ENCODE measurements at places on chromosomes 13 and 19.

- DNase-seq, result no peak
Observed at GRCh38 chr19:7699417-7700401, 2.2 kb downstream of the FCER2 start.

- no peak for DNase-seq
Observed at GRCh38 chr13:31029102-31029501, 96.6 kb downstream of the TEX26 start.

GRCh38 chr13:110408286-110408685 is 101.2 kb downstream of the COL4A2 start:
- no peak for DNase-seq

DNA sequence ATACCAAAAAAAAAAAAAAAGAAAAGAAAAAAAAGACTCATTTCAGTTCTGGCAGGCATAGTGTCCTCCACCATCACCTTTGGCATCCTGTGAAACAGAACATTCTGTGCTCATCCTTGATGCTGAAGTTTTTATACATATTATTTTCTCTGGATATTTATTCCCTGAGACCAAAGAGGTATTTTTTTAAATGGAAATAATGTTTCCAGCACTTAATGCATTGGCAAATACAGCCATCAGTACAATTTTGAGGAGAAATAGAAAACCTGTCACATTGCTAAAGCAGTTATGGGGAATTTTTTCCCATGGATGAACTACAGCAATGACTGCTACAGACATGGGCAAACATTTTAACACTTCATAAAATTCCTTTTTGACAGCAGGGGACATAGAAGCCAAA is 312.4 kb downstream of the DNAJC15 start:
- DNase-seq, result no peak

- no peak for DNase-seq
Observed at GRCh38 chr19:45347570-45348366, 7.2 kb downstream of the KLC3 start.

DNA sequence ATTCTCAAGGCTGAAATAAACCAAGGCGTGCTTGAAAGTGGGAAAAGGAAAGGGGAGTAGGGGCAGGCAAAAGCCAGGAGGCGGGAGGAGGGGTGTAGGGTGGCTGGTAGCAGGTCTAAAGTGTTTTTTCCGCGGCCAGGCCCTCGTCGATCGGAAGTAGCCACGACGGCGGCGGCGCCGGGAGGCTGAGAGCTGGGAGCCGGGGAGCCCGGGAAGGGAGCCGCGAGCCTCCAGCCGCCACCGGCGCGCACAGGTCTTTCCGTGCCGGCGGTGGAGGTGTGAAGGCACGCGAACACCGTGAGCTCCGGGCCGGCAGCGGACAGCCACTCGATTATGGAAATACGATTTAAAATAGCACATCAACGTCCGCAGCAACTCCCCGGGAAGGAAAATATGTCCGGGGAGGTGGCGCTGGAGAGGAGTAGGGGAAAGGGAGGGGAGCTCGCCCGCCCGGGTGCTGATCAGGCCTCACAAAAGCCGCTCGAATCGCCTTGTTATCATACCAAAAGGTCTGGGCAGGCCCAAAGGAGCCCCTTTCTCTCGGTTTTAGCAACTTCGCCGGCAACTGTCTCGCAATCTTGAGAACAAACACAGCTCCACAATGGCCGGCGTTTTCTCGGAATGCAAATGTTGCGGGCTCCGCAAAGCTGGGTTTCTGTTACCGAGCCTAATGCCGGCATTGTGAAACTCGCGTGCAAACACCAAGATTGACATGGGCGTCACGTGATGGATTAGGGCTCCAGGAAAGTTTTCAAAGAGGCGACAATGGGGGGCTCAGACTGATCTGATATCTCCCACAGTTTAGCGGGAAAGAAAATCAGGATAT is 2.9 kb upstream of the PCDH8 start:
- DNase-seq, result peak; percentile 13

- DNase-seq, result no peak
Observed at GRCh38 chr19:5143471-5144411, 174.8 kb downstream of the KDM4B start.

DNA sequence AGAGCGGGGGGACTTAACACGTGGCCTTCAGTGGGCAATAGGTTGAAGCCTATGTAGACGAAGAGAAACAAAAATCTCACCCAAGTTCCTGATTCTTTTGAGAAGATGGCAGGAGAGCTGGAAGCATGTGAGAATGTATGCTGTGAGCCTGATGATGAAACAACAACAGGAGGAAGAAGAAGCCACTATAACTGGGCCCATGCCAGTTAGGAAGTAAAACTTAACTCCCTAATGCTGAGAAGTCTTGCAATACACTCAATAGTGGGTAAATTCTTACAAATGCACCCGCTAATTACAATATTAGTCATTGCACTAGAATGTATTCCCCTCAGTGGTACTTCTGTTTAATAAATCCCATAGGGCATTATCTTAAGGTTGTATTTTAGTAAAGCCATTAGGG is 9.1 kb downstream of the PCDH17 start:
- no peak for DNase-seq

GRCh38 chr13:113595131-113595530 is 10.6 kb downstream of the TFDP1 start:
- no peak for DNase-seq

GRCh38 chr13:107941345-107942029 is 273.8 kb downstream of the LIG4 start:
- no peak for DNase-seq

GRCh38 chr19:50261446-50261970 is 58.1 kb downstream of the MYH14 start:
- DNase-seq, result no peak

GRCh38 chr19:38228005-38228377 is 4.0 kb upstream of the DPF1 start:
- DNase-seq, result no peak

DNA sequence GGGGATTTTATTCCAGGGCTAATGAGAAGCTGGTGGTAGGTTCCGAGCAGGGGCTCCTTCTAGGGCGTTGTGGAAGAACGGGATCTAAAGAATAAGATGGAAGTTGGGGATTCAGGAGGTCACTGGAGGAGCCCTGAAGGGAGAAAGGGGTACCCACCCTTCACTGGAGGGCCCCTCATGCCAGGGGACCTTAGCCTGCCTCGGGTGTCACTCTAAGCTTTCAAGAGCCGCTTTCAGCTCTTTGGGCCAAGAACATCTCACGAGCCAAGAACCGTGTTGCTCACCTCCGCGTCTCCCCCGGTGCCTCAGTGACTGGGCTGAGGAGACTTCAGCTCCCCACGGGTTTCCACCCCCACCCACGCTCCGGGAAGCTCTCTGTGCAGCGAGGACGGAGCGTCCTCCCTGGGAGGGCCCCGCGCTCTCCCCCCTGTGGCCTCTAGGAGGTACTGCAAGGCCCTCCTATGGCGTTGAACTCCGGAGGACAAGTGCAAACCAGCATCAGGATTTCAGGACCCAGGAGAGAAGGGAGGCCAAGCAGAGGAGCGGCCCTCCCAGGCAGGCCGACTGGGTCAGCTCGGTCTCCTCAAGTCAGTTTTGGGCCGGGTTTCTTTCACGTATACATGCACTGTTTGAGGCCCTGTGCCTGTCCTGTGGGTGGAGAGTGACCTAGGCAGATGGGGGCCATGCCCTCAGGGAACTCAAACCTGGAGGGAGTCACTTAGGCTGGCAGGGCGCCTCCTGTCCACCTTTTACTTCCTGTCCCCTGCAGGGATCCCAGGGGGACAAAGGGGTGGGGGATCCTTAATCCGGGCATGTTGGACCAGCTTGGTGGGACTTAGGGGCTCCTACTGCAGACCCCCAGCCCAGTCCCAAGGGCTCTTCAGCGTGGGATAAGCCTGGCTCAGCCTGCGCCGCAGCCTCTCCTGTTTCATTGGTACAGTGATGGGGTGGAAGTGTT is 5.1 kb upstream of the KRTDAP start:
- DNase-seq, result peak; percentile 73

- no peak for DNase-seq
Observed at GRCh38 chr13:61253105-61253877, 162.4 kb downstream of the PCDH20 start.

DNA sequence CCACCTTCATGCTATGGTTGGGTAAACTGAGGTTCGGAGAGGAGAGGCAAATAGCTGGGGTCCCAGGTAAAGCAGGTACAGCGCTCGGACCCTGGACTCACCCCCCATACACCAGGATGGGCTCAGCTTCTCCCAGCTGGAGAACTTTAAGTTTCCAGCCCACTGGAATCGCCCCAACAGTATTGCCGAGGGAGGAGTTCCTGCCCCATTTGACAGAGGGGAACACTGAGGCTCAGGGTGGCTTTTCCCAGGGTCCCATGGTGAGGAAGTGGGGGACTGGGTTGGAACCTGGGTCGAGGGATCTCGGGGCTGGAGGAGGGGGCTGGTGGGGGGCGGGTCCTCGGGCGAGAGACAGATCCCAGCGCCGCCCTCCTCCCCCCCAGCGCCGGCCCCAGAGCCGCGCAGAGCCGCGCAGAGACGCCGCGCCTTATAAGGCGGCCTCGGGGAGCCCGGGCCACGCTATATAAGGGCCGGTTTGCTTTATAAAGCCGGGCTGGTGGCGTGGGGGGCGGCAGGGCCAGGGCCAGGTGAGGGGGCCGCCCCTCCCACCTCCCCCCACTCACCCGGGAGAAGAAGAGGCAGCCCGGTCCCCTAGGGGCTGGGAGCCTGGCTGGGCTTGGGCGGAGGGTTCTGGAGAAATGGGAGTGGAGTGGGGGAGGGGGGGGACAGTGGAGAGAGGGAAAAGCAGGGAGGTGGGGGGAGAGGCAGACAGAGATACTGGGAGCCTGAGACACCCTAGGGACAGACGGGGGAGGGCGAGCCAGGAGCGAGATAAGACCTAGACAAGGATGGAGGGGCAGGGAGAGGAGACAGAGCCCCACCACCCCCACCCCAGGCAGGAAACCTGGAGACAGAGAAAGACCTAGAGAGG is 1.1 kb downstream of the CNN1 start:
- peak; percentile 39 for DNase-seq

DNA sequence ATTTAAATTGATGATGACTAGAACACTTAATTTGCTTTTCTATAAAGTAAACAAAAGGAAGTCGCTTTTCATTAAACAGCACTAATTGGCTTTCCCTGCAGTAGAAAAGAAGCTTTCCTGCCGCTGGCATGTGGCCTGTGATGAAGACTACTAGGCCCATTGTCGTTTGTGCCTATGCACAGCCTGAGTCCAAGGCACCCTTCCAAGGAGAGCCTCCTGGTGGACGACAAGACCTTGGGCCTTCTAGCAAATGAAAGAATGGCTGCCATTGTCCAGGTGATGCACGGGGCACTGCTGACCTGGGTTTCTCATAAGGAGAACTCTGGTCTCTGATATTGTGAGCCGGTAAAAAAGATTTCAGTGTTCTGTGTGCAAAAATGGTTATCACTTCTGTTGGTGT is 233.0 kb downstream of the COL4A1 start:
- no peak for DNase-seq

- no peak for DNase-seq
Observed at GRCh38 chr19:17001603-17002183, 24.9 kb downstream of the CPAMD8 start.

DNA sequence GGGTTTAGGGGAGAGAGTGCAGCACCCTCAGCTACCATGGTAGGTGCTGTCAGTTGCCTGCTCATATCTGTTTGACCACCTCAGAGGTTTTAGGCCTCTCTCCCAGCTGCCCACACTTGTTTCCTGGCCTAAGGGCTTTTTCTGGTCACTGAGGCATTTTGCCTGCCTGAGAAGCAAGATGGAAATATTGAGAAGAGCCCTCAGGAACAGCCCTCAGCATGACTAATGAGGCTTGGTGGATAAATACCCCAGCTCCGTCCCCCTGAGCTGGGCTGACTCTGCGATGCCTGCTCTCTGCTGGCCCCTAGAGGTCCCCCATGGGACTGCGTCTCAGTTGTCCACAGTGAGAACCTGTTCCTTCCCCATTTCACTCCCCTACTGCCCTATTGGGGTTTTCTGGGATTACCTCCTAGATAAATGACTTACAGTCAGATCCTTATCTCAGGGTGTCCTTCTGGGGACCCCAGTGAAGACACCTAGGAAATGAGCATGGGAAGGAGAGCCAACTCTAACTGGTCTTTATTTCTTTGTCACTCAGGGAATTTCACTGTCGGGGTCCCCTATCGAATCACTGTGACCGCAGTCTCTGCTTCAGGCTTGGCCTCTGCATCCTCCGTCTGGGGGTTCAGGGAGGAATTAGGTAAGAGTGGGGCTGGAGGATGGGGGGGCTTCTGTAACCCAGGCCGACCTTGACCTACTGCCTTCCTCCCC is 13.3 kb downstream of the PALM3 start:
- DNase-seq, result peak; percentile 31

DNA sequence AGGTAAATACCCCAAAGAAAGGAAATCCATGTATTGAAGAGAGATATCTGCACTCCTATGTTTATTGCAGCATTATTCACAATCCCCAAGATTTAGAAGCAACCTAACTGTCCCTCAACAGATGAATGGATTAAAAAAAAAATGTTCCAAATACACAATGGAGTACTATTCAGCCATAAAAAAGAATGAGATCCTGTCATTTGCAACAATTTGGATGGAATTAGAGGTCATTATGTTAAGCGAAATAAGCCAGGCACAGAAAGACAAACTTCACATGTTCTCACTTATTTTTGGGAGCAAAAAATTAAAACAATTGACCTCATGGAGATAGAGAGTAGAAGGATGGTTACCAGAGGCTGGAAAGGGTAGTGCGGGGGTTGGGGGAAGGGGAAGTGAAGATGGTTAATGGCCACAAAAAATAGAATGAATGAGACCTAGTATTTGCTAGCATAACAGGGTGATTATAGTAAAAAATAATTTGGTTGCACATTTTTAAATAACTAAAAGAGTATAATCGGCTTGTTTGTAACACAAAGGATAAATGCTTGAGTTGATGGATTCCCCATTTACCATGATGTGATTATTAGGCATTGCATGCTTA is 9.7 kb upstream of the ZNF709 start:
- DNase-seq, result no peak

- peak; percentile 82 for DNase-seq
Observed at GRCh38 chr19:12639901-12640613, 26.5 kb downstream of the MAN2B1 start.

DNA sequence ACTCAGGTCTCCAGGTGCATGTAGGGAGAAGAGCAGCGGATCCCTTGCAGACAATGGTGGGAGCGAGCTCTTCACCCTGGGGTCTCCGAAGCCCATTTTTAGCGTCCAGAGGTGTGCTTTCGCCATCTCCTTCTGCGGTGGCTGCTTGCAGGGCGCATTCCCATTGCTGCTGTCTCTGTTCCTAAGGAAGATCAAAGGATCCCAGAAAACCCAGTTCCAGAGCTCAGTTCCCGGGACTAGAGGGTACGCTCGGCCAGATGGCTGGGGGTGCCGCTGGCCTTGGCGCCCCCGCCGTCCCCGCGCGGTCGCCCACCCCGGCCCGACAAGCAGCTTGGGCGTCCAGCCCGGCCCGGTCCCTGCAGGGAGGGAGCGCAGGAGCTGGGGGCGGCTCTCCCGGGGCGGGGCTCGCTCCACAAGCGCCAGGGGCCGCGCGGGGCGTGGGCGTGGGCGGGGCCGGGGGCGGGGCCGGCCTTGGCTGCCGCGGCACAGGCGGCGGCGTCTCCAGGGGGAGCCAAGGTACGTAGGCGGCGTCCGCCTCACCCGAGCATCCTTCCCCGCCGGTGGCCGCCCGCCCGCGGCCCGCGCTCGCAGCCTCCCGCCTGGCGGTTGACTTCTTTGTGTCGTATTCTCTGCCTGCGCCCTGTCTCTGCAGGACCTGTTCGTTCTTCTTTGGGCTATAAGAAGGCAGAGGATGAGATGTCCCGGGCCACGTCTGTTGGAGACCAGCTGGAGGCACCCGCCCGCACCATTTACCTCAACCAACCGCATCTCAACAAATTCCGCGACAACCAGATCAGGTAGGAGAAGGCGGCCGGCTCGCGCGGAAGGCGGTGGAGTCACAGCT is 96.8 kb downstream of the ATP8A2 start:
- DNase-seq, result peak; percentile 12

- DNase-seq, result peak; percentile 12
Observed at GRCh38 chr13:47397739-47398138, 500.9 kb upstream of the HTR2A start.

- DNase-seq, result no peak
Observed at GRCh38 chr13:87678372-87678752, 7.2 kb downstream of the SLITRK5 start.

Measured in choroid plexus epithelial cell (primary cell).